Activated T-helper 1 cell treated with anti-CD3 and anti-CD28 coated beads, Interleukin-12 subunit alpha, Interleukin-12 subunit beta, Interleukin-2, Interleukin-4 antibody, amounts not matched to agents 30 ng/mL and 10 ng/mL and 1 ng/mL, durations not matched to agents 14 hours and 24 hours and 36 hours (primary cell): ENCODE measurements at places on chromosomes 5 and 9. TPM values are rescaled to one million over a fixed set of nuclear protein-coding genes. Genes with fewer than 3 reads are reported as not detected.

GRCh38 chr9:90861826-90862740 is 60.5 kb downstream of the SYK start:
- DNase-seq = no peak
- H3K27me3 ChIP-seq = peaks cover 5% of the 10 kb centered on the region
- H3K36me3 ChIP-seq = no peaks in the 10 kb centered on the region
- H3K27ac ChIP-seq = no peak overlapping the region

The TLX3 gene
- total RNA-seq = not detected in 2 replicates

GRCh38 chr5:32851559-32852173 is 140.5 kb downstream of the NPR3 start:
- H3K27me3 ChIP-seq = no peaks in the 10 kb centered on the region
- H3K27ac ChIP-seq = no peak overlapping the region
- H3K4me1 ChIP-seq = no peaks in the 10 kb centered on the region
- no peak for DNase-seq

DNA sequence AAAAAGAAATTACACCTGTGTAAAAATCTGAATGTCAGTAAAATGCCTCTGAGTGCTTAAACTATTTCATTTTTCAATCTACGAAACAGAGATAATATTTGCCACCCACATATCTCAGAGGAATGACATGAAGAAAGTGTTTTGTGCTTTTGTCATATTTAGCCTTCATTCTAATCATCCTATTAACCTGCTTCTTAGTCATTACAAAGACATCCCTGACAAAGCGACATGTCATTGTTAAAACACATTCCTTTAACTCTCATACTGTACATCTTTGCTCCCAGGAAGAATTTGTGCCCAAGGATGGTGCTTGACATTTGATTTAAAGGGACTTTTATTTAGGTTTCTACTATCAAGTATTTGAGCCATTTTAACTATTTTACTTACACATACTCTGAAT is 275.9 kb downstream of the DMRTA1 start:
- no peaks in the 10 kb centered on the region for H3K27me3 ChIP-seq
- no peak for DNase-seq
- H3K4me3 ChIP-seq = no peak overlapping the region

- no peak overlapping the region for H3K4me3 ChIP-seq
- H3K27ac ChIP-seq = no peak overlapping the region
- no peaks in the 10 kb centered on the region for H3K4me1 ChIP-seq
Observed at GRCh38 chr5:142201471-142201887, 92.9 kb downstream of the NDFIP1 start.

DNA sequence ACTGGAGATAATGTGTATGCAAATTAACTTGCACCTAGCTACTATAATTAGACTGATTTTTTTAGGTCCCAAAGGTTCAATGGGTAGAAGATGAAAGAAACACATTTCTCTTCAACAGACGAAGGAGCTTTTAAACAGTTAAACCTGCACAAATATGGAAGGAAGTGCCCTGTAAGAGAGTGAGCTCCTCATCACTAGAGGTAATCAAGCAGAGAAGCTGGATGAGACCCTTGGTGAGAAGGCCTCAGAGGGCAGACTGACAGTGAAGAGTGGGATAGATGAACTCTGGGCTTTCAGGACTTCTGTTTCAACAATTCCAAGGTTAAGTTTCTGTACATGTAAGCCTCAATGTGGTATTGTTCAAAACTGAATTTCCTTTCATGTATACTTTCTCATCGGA is 23.2 kb downstream of the PTPN3 start:
- peaks cover 33% of the 10 kb centered on the region for H3K4me1 ChIP-seq
- H3K4me3 ChIP-seq = no peak overlapping the region
- no peak overlapping the region for H3K27ac ChIP-seq
- H3K36me3 ChIP-seq = peaks cover 3% of the 10 kb centered on the region

The TLE1 gene
- total RNA-seq = 0.12 TPM in 1 of 2 replicates, not detected in the other

- no peak overlapping the region for H3K27ac ChIP-seq
- H3K4me1 ChIP-seq = no peaks in the 10 kb centered on the region
- no peak for DNase-seq
- H3K27me3 ChIP-seq = no peaks in the 10 kb centered on the region
Observed at GRCh38 chr9:78620764-78621163, 323.8 kb downstream of the PSAT1 start.
